H1 (cell line): ENCODE measurements at places on chromosomes 5 and 9. TPM values are rescaled to one million over a fixed set of nuclear protein-coding genes. Genes with fewer than 3 reads are reported as not detected.

Gene AUH
- 21.9 and 22.1 TPM in 2 replicates for total RNA-seq

Gene SLC36A1
- 6.6 and 9.1 TPM in 2 replicates for total RNA-seq

Gene AJM1
- 0.86 and 0.97 TPM in 2 replicates for total RNA-seq

Gene TBC1D9B
- 49.9 and 57.1 TPM in 2 replicates for total RNA-seq

Gene CYSRT1
- total RNA-seq = 1.0 and 1.6 TPM in 2 replicates

Gene TSSK1B
- not detected in 2 replicates for total RNA-seq

Gene ZFP62
- total RNA-seq = 34.8 and 38.5 TPM in 2 replicates

DNA sequence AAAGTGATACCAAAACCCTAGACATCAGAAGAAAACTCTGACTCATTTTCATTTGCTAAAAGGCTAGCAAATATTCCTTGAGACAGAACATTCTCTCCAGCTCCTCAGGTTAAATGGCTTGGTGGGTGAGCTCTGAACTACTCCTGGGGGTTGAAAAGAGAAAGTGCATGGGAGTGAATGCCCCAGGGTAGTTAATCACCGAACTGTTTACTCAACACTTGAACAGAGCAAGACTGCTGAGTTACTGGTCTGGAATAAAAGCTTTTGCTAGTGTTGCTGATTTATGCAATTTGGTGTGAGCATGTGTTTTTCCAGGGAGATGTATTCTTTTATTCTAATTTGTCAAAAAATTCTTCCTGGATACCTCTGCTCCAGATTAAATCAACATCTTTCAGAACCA lies 88.3 kb upstream of the PRDM9 start:
- no peak for DNase-seq

GRCh38 chr5:56088431-56088949 lies 93.7 kb upstream of the IL6ST start:
- no peak for DNase-seq

- DNase-seq = no peak
Measured at GRCh38 chr5:73678322-73678740, 52.3 kb downstream of the ARHGEF28 start.

DNA sequence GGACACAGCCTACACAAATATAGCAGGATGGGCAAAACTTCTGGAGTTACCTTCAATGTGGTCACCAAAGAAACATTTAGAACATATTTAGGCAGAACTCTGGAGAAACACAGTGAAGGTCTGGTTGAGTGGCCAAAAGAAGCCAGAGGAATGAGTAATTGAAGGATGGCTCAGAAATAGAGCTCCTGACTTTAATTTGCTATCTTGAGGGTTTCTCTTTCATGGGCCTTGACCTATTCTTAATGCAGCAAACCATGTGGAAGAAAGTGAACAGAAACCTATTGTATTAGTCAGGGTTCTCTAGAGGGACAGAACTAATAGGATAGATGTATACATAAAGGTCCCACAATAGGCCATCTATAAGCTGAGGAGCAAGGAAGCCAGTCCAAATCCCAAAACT lies 650.5 kb downstream of the ACTL7B start:
- DNase-seq = no peak

DNA sequence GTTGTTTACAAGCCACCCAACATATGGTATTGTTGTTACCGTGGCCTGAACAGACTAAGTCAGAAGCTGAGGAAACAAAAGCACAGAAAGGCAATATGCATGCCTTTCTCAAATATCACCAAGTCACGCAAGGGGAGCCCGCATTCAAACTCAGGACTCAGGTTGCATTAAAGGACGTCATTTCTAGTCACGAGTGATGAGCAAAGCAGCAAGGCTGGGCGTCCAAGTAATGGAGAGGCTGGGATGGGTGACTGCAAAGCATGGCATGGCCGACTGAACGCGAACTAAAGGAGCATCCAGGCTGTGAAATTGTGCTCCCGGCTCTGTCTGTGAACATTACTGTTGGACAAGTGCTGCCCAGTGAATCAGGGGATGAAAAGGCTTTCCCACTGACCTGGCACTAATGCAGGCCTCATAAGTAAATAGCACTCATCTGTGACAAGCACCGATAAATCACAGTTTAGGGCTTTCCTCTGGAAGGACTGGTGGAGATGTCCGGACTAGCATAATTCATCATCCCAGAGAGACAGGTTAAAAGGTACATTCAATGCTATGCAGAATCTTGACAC lies 202.8 kb downstream of the SPOCK1 start:
- peak; percentile 32 for DNase-seq

DNA sequence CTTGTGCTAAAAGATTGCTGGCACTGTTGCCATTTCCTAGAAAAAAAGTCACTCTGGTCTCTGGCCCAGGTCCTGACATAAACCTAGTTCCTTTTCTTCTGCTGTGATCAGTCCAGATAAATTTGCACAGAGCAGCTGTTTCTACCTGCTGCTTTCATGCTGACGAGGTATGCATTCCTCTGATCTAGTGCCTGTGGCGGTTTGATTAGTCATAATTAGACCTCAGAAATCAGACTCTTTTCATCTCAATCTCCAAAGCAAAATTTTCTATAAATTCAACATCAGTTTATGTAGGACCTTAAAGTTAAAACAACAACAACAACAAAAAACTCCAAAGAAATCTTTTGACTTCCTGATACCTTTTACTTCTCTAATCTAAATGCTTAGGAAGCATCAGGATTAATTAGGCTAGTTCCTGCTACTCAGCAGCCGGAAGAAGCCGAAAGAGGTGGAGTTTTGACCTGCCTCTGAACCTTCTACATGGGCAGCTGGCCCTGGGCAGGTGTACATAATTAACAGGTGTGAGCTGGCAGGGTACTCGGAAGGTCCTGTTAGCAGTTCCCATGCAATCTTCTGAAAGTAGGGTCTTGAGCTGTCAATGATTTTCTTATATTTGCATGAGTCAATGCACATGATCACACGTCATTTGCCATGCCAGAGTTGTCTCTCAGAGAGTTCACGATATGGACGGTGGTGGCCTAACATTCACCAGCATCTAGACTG lies 83.3 kb upstream of the CCDC112 start:
- DNase-seq = no peak

DNA sequence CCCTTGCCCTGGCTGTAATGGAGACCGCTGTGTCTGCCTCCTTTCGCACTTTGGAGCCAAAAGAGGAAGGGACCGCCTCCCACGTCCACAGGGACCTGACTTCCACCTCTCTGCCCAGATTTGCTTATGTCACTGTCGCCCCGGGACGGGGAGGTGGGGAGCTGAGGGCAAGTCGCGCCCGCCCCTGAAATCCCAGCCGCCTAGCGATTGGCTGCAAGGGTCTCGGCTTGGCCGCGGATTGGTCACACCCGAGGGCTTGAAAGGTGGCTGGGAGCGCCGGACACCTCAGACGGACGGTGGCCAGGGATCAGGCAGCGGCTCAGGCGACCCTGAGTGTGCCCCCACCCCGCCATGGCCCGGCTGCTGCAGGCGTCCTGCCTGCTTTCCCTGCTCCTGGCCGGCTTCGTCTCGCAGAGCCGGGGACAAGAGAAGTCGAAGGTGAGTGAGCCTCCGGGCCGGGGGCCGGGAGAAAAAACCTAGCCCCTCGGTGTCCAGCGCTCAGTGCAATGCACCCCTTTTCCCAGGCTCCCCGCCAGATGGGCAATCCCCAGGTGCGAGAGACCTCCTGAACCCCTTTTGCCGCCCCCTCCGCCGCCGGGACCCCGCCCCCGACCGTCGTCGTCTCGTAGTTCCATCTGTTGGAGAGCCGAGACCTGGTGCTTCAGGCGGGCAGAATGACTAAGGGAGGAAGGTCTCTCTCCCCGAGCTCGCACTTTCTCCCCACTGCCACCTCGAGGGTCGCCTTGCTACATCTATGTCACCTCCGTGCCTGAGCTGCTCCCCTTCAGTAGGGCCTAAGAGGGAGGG lies at the start of gene GPX3:
Gene GPX3, plus strand, starts transcription at position 288 of the 807 bp plus-strand sequence. Its CDS starts 64 bp downstream, at position 352.
- DNase-seq = peak; percentile 92

GRCh38 chr5:40356248-40356647 lies 323.5 kb upstream of the PTGER4 start:
- DNase-seq = no peak

- no peak for DNase-seq
Measured at GRCh38 chr9:134327671-134328231, 1.5 kb downstream of the RXRA start.

DNA sequence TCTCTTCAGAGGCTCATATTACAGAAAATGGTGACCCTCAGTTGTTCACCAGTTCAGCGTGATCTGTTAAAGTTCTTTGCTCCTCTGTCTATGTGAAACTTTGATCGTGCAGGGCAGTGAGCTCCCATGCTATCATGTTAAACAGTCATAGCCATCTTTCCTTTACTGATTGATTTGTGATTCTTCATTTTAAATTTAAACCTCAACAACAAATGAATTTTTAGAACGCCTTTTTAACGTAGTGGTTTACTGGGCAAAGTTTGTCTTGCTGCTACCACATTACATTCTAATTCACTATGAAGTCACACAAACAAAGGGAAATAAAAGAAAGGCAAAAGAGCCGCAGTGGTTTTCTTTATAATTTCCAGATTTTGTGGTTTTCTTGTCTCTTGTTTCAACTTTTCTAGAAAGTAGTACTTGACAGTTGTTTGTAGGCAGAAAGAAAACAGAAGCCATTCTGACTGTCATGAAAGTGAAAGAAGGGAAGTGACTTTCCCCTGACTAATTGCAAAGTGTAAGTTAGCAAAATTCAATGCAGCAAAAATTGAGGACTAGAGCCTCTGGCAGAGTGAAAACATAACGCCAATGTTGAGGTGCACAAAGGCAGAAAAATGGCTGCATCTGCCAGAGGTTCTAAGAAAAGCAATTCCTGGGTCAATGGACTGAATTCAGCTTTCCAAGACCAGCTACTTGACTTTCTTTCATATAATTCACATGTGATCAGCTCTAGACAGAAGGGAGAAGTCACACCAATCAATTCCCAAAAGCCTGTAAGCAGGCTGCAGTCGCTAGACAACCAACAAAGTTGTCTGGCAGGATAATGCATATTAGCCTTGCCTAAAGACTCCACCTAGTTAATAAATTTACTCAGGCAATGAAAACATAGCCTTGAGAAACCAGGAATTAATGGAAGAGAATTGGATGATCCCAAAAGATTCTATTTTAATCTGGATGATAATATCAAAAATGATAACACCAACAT lies 7.1 kb upstream of the IFNA6 start:
- no peak for DNase-seq

- no peak for DNase-seq
Measured at GRCh38 chr5:98275980-98276379, 497.5 kb upstream of the RGMB start.

- DNase-seq = no peak
Measured at GRCh38 chr9:125878164-125878631, 131.0 kb downstream of the PBX3 start.

DNA sequence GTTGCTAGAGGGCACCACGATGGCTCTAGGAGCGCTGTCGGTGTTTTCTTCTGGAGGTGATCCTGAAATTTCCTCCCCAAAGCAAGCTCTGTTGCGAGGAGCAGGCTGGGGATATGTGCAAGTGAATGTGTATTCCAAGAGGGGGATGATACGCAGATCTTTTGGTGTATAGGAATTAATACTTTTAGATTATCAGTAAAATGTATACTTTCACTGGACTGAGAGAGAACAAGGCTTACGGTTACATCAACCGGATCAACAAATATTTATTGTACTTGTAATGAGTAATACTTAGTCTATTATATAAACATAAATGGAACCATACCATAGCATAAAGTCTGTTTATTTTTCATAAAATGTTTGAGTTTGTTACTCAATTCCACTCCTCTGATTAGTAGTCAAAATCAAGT lies 632 bp upstream of the PRKAA1 start:
- DNase-seq = no peak

- DNase-seq = no peak
Measured at GRCh38 chr5:103216697-103217096, 41.9 kb upstream of the MACIR start.

DNA sequence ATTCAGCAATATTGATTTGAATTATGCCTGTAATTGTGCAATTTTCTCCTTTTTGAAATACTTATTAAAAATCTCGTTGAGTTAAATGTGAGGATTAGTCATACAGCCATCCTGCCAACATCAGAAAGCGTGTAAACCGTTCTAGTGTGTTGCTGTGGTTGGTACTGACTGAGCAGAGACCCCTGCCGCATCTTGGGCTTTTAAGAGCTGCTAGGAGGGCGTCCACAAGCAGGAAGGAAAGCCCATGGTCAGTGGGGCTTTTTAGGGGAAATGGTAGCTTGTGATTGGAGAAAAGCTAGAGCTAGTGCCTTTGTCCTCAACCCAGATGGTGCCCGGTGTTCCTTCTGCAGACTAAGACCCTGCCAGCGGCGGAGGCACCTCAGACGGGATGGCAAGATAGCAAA lies 1.3 kb downstream of the SDHA start:
- DNase-seq = no peak

GRCh38 chr9:27445688-27446087 lies 78.4 kb upstream of the IFNK start:
- DNase-seq = no peak

DNA sequence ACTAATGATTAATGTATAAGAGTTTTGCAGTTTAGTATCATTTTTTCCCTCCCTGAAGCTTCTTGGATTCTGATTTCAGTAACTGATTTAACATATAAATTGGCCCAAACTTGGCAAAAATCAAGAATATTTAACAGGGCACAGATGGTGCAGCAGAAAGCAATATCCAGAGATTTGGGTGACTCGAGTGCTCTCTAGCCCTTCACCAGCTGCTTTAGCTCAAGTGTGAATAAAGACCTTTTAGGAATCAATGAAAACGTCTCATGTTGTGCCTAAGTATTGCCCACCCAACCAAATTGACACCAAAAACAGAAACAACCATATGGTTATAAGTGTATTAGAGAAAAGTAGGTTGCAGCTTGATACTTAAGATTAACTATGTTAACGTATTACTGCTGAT lies 933.4 kb upstream of the PTPRD start:
- no peak for DNase-seq

GRCh38 chr5:28505121-28505520 lies 1466.7 kb upstream of the CDH9 start:
- DNase-seq = no peak

DNA sequence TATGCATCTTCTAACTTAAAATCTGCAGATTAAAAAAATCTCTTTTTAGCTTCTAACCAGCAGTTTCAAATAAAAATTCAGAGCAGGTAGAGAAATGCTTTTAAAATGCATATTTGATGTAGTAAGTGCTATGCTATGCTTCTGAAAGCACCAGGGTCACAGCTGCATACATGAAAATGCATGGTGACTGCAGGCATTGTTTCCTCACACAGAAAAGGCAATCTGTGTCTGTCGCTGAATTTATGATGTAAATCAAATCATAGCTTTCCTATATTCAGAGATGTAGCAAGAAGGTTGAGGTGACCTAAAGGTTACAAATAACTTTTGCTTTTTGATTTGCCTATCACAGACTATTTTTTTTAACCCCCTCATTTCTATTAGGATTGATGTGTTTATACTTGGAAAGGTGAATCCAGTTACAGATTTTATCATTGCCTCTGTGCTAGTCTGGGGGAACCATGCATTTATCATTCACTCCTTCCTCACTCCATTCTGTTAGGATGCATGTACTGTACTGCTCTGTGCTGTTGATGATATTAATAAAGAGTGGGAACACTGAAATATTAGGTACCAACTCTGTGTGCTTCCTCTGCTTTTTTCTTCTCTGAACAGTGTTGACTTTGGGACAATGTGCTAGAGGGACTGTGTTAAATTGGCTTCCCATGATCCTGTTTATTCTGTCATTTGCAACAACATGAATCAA lies 65.6 kb downstream of the FOCAD start:
- DNase-seq = no peak

GRCh38 chr9:6090277-6091210 lies 75.1 kb upstream of the RANBP6 start:
- DNase-seq = no peak
